ENCODE measurements at places on chromosomes 13 and 19. TPM values are rescaled to one million over a fixed set of nuclear protein-coding genes. Genes with fewer than 3 reads are reported as not detected.
A peak's percentile ranks its signal among the peaks of the same experiment; 100 is the strongest.

Gene ZNF324
- total RNA-seq, result 8.4 TPM

Gene KLF5
- total RNA-seq, result 3.2 TPM

Gene ZNF681
- 4.7 TPM for total RNA-seq

Gene ZNF506
- total RNA-seq, result 68.9 TPM

Gene RDH8
- total RNA-seq, result not detected

Gene NKG7
- total RNA-seq, result 190 TPM

Gene ANGPTL4
- total RNA-seq, result 0.89 TPM

Gene MYPOP
- 9.2 TPM for total RNA-seq

Gene ASPDH
- total RNA-seq, result not detected

- DNase-seq, result no peak
Observed at GRCh38 chr13:33180122-33180804, 105.3 kb downstream of the STARD13 start.

DNA sequence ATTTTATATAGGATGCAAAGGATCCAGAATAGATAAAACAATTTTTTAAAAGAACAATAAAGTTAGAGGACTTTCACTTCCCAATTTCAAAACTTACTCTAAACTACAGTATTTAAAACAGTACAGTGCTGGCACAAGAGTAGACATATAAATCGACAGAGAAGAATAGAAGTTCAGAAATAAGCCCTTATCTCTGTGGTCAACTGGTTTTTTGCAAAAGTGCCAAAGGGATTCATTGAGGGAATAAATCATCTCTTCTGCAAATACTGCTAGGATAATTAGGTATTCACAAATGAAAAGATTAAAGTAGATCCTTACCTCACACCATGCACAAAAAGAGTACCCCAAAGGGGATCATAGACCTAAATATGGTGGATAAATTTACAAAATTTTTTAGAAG, 431.0 kb upstream of the HTR2A start:
- no peak for DNase-seq

GRCh38 chr13:30156270-30156669, 151.1 kb downstream of the KATNAL1 start:
- DNase-seq, result no peak

DNA sequence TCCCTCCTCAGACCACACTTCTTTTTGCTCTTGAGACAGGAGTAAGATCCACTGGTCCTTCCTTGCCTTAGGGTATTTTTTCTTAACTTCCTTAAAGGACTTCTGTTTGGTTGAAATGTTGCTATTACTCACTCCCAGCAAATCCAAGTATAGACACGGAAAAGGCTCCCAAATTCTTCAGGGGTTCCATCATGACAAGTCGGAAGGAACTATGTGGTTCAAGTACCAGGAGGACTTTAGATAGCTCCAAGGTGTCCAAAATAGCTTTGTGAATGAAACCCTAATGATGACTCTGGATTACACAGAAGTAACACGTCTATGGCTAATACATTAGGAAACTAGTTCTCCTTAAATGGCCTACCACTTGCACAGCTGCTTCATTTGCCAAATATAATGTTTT, 238.7 kb downstream of the KCTD12 start:
- no peak for DNase-seq

DNA sequence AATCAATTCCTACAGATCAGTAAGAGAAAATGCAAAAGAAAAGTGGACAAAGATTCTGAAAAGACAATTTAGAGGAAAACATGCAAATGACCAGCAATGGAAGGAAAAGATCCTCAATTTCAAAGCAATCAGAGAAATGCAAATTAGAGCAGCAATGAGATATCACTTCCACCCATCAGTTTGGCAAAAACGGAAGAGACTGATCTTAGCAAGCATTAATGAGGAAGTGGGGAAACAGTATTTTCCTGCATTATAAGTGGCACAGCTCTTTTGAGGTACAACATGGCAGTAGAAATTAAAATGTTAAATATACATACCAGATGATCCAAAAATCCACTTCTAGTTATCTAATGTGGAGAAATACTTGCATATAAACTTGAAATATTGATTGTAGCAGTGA, 69.1 kb upstream of the SLC7A1 start:
- no peak for DNase-seq

GRCh38 chr19:6412447-6413091, 12.0 kb downstream of the KHSRP start:
- DNase-seq, result peak; percentile 61

DNA sequence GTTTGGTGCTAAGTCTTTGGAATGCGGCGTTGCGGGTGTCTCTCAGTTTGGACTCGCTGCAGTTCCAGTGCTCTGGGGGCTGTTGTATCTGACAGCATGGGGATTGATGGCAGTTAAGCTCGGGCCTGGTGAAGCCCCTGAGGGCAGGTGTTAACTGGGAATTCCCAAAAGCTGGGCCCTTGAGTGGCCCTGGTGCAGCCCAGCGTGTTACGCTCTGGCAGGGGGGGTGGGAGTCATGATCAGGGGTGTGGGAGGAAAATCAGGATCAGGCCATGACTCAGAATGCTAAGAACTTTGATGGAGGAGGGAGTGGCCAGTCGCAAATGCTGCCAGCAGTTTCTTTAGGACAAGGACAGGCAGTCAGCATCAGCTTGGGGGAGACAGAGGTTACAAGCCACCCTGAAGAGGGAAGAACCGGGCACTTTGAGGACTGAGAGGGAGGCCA, 19.6 kb downstream of the AP2A1 start:
- DNase-seq, result no peak

DNA sequence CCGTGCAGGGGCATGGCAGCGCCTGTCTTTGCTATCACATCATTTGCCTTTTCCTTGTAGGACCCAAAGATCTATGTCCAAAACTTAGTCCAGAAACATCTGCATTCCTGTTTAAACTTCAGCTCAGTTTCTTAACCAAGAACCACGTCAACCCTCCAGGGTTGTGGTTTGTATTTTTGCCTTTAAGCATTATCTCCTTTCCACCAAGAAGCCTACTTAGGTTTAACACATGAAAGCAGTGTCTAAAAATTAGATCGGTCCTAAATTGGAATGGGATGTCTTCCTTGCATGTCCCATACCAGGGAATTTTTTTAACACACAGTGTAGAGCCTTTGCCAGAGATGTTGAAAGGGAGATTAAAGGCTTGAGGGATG, 38.8 kb downstream of the DHRS12 start:
- no peak for DNase-seq

- DNase-seq, result no peak
Observed at GRCh38 chr19:54294539-54294938, 13.6 kb upstream of the LILRB2 start.

DNA sequence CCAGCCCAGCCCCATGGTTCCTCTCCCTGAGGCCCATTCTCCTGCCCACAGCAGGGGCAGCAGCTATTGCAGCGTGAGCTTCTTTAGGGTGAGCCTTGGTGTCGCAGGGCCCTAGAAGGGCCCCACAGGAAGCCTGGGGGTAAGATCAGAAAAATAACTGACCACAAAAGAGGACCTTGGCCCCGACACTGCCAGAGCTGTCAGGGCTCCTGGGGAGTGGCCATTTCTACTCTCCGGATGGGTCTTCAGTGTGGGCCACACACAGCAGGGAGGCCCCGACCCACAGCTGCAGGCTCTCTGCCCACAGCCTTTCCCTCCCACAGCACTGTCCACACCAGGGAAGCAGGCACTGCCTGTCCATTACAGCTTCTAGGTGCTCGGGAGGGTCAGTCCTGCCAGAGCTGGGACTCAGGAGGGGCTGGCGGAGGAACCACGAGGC, 3.5 kb upstream of the SIGLEC8 start:
- DNase-seq, result no peak

DNA sequence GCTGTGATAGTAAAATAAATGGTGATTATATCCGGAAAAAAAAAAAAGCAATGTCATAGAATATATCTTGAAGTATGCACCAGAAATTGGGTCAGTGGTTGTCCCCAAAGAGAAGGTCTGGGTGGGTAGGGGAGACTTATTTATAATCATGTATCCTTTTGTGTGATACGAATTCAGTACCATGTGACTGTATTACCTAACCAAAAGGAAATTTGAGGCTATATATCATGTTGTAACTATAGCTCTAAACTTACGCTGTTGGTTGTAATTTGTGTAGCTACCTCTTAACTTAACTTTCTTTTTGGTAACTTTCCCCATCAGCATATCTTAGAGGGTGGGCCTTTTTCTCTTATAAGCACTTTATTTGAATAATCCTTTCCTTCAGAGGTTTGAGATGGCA, 25.2 kb upstream of the KCTD4 start:
- no peak for DNase-seq

GRCh38 chr19:45180936-45181335, 2.4 kb downstream of the BLOC1S3 start:
- DNase-seq, result no peak
